Right cardiac atrium (tissue), 5 donors: ENCODE measurements at places on chromosomes 4 and X.

DNA sequence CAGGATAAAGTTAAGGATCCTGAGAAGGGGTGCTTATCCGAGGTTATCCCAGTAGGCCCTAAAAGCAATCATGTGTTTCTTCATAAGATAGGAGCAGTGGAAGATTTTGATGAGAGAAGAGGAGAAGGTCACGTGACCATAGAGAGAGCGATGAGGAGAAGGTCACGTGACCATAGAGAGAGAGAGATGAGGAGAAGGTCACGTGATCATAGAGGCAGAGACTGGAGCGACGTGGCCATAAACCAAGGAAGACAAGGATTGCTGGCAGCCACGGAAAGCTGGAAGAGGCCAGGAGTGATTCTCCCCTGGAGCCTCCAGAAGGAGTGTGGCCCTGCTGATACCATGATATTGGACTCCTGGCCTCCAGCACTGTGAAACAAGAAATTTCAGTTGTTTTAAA, 38.4 kb upstream of the ZNF518B start:
- DNase-seq = no peak

- no peak for DNase-seq
These were observed 48.5 kb downstream of the ZNF141 start for GRCh38 chr4:385934-386707.

GRCh38 chr4:81850701-81851100, 379.0 kb upstream of the RASGEF1B start:
- no peak for DNase-seq

- DNase-seq = peak; percentile 71
These were observed 29.6 kb upstream of the SPON2 start for GRCh38 chr4:1201851-1202525.

GRCh38 chr4:111506706-111507105, 638.5 kb upstream of the FAM241A start:
- no peak for DNase-seq
